ENCODE measurements at places on chromosomes 11 and 22.

DNA sequence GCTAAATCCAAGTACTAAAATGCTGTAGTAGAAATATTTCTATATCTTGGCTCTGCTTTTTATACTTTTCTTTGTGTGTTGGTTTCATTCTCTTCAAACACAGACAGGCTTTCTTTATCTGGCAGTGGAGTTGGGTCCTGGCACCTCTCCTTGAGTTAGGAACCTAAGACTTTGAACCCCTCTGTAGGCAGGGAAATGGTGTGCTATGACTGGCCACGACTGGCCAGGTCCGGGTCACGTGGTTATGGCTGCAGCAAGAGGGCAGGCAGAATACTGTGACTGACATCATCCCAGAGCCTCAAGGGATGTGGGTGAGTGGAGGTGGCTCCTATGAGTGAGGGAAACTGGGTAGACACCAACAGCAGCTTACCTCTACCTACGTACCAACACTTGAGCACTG lies 42.0 kb downstream of the APIP start:
- no peak overlapping the region for H3K4me3 ChIP-seq
- H3K36me3 ChIP-seq = peaks cover 8% of the 10 kb centered on the region
- no peak overlapping the region for H3K27ac ChIP-seq
- H3K27me3 ChIP-seq = no peaks in the 10 kb centered on the region
- H3K4me1 ChIP-seq = peaks cover 2% of the 10 kb centered on the region
- DNase-seq = no peak

DNA sequence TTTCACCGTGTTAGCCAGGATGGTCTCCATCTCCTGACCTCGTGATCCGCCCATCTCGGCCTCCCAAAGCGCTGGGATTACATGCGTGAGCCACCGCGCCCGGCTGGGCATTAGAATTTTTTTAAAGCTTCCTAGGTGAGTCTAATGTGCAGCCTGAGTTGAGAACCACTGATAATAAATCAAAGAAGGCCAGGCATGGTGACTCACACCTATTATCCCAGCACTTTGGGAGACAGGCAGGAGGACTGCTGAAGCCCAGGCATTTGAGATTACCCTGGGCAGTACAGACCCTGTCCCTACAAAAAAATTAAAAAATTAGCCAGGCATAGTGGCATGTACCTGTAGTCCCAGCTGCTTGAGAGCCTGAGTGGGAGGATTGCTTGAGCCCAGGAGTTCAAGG lies 13.7 kb downstream of the MEI1 start:
- no peaks in the 10 kb centered on the region for H3K36me3 ChIP-seq
- H3K27ac ChIP-seq = no peak overlapping the region
- no peak overlapping the region for H3K4me3 ChIP-seq
- no peaks in the 10 kb centered on the region for H3K27me3 ChIP-seq
- H3K4me1 ChIP-seq = no peaks in the 10 kb centered on the region
- no peak for DNase-seq

DNA sequence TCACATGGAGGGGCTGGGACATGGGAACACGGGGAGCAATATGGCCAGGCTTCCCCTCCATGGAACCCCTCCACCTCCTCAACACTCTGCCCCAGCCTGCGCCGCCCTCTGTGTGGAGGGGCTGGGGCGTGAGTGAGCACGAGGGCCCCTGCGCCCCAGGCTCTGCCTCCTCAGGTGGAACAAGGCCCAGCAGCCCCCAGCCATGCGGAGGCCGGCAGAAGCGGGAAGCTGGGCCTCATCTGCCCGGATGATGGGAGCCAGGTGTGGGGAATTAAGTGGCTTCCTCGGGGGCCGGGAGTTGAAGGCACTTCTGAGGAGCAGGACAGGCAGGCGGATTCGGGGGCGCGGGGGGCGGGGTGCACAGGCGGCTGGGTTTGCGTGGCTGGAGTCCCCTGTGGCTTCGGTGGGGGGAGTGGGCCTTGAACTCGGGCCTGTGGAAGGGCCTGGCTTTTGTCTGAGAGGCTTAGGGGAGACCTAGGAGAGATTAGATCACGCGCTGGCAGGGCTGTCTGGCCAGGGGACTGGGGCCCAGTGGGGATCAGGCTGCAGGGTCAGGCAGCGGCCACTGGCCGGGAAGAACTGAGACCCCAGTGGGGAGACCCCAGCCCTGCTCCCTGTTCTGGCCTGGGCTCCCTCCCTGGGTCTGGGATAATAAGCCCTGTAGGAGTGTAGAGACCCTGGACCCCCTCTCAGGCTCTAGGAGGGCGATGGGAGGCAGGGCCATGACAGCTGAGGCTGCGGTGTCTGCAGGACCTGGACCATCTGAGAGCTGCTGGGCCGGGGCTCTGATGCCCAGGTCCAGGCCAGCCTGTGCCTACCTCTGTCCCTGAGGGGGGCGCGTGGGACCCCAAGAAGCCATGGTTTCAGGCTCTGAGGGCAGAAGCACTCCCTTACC lies 13.3 kb downstream of the PRR33 start:
- H3K36me3 ChIP-seq = peaks cover 4% of the 10 kb centered on the region
- no peak overlapping the region for H3K27ac ChIP-seq
- no peak overlapping the region for H3K4me3 ChIP-seq
- no peak for DNase-seq

GRCh38 chr22:39041908-39042307 lies 1.2 kb downstream of the APOBEC3F start:
- H3K27me3 ChIP-seq = no peaks in the 10 kb centered on the region
- peak overlapping the region; percentile 93 for H3K27ac ChIP-seq
- H3K4me1 ChIP-seq = peaks cover 37% of the 10 kb centered on the region
- H3K36me3 ChIP-seq = peaks cover 19% of the 10 kb centered on the region
- peak overlapping the region; percentile 96 for H3K4me3 ChIP-seq

GRCh38 chr11:118338637-118339061 lies 3.9 kb downstream of the CD3D start:
- H3K36me3 ChIP-seq = no peaks in the 10 kb centered on the region
- H3K27me3 ChIP-seq = no peaks in the 10 kb centered on the region
- H3K4me3 ChIP-seq = peak overlapping the region; percentile 57
- no peak for DNase-seq
- H3K4me1 ChIP-seq = peaks cover 6% of the 10 kb centered on the region
- peak overlapping the region; percentile 33 for H3K27ac ChIP-seq

GRCh38 chr11:13261591-13262061 lies 16.0 kb upstream of the BMAL1 start:
- H3K4me1 ChIP-seq = peaks cover 4% of the 10 kb centered on the region
- no peak overlapping the region for H3K4me3 ChIP-seq

- H3K27ac ChIP-seq = peak overlapping the region; percentile 32
- H3K4me3 ChIP-seq = no peak overlapping the region
- DNase-seq = peak; percentile 51
- no peaks in the 10 kb centered on the region for H3K27me3 ChIP-seq
Observed at GRCh38 chr11:94183886-94184264, 55.2 kb downstream of the PANX1 start.

DNA sequence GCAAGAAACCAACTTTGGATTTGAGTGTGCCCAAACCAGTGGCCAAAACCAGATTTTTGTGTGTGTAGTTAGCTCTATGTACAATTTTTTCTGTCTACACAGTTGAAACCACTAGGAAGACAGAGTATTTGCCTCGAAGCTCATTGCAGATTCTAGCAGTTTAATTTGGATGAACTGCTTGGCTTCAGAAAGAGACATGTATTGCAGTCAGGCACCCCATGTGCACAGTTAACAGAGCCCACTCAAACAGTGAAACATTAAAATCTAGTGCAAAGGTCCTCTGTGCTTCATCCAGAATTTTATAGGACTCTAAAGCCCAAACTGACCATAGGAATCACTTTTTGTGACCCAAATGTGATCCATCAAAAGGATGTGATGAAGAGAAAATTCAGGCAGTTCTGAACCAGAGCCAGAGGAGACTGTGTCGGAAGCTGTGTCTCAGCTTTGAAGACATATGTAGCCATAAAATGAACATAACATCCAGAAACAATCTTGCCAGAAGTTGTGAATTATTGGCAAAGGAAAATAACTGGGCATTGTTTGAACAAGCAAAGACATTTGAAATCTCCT lies 82.7 kb downstream of the PANX1 start:
- H3K4me1 ChIP-seq = no peaks in the 10 kb centered on the region
- H3K4me3 ChIP-seq = no peak overlapping the region
- DNase-seq = no peak
- H3K27ac ChIP-seq = no peak overlapping the region

Data from memory B cell (primary cell).